NCI-H510A (cell line): ENCODE measurements at places on chromosomes 4 and X.

DNA sequence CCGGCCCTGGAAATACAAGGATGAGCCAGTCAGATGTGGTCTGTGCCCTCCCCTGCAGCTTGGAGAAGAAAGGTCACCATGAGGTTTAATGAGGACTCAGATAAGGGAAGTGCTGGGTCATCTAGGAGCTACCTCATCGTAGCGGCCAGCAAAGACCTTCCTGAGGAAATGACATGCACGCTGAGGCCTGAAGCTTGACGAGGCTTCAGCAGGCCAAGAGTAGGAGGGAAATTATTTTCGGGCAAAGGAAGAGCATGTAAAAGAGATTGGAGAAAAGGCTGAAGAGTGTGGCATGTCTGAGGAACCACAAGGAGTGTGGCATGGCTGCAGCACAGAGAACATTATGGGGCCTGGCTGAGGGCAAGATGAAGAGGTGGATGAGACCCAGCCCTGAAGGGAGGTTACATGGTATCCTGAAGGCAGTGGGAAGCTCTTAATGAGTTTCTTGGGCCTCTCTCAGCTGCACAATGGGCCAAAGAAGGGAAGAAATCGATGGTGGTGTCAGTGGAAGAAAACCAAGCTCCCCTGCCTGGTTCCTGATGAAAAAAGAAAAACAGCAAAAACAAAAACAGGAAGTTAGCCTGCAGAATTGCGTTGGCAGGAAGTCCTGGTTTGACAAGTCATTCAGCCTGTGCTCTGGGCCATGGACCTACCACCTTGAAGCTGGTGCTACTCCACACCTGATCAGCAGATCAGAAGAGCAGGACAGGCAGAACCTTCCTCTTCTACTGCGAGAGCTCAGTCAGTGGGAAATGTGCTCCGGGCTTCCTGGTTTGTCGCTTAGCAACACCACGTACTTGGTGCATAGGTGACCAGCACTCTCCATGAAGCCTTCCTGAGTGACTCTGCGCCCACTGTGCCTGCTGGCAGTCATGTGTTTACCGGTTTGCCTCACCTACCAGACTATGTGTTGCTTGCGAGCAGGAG lies 134.5 kb upstream of the KLF3 start:
- peak; percentile 59 for DNase-seq

DNA sequence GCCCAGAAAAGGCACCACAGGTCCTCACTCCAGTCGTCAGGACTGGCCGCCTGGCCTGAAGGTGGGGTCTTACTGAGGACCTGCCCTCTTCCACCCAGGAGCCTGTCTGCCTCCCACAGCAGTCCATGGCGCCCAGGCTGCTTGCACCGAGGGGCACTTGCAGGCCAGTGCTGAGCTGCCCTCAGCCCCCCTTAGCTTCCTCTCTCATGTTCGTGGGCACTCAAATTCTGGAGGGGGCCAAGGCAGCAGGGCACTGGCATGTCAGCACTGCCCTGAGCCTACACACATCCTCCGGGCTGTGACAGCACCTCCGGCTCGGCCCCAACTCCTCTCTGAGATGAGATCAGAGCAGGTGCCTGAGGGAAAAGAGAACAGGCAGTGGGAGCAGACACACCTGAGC lies 27.2 kb upstream of the ZBTB33 start:
- no peak for DNase-seq

GRCh38 chr4:150355858-150356455 lies 226.0 kb upstream of the MAB21L2 start:
- no peak for DNase-seq

DNA sequence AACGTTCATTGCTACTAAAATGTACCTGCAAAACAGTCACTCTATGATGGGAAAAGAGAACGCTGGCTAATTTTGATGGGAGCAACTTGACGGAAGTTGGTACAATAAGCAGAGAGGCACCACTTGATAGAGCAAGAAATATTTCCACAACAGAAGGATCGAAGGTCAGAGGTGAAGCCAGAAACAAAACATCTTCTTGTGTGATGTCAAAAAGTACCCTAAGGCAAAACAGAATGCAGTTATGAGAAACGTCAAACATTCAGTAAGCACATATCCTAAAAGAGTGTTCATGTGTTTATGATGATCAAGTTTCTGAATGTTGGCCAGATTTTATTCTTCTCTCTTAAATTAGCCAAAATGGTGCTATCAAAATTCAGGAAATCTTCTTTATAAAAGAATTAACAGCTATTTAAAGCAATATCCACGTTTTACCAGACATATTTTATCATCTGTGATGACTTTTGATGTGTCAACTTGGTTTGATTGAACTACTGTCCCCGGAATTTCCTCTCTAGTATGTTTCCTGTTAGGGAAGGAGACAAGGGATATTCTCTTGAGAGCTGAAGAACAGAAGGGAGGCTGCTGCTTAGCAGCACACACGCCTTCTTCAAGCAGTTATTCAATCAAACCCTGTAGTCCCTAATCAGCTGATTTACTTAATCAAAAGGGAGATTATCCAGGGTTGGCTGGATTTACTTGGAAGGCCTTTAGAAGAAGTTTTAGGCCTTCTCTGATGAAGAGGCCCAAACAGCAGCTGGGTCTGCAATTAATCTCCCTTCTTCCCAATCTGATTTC lies 15.7 kb downstream of the AASDH start:
- no peak for DNase-seq

DNA sequence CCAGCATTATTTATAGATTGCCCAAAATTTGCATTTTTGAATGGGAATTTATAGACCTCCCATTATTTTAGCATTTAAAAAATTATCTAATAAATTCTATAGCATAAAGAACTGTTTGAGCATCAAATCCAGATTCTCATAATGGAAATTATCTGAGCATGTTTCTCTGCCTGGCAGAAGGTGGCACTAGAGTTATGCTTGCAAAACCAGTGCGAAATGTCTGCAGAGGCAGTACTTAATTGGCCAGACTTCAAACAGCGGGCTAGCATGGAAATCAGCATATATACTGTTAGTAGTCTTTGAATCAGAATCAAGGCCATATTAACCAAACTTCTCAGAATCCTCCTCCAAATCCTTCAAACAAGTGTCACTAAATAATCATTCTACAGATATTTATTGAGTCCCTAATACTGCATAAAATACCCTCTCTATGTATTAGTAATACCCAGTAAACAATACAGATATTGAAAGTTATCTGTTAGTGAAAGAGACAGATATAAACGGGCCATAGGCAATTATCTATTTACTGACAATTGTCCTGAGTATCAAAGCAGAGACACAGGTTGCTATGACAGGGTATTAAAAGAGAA lies 78.7 kb upstream of the DCLK2 start:
- no peak for DNase-seq

DNA sequence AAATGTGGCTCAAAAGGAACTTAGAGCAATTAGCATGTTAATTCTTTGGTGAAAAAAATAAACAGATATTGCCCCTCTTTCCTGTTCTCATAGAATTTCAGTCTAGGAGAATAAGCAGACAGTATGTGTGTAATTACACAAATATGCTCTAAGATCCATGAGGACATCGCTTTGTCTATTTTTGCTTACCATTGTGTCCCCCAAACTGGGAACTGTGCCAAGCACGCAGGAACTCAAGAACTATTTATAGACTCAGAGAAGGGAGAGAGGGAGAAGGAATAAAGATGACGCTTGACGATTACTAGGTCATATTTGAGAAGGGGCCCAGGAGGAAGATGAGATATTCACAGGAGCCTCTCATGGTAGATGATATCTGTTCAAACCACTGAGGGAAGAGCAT lies 692.6 kb downstream of the RAB28 start:
- DNase-seq = no peak

DNA sequence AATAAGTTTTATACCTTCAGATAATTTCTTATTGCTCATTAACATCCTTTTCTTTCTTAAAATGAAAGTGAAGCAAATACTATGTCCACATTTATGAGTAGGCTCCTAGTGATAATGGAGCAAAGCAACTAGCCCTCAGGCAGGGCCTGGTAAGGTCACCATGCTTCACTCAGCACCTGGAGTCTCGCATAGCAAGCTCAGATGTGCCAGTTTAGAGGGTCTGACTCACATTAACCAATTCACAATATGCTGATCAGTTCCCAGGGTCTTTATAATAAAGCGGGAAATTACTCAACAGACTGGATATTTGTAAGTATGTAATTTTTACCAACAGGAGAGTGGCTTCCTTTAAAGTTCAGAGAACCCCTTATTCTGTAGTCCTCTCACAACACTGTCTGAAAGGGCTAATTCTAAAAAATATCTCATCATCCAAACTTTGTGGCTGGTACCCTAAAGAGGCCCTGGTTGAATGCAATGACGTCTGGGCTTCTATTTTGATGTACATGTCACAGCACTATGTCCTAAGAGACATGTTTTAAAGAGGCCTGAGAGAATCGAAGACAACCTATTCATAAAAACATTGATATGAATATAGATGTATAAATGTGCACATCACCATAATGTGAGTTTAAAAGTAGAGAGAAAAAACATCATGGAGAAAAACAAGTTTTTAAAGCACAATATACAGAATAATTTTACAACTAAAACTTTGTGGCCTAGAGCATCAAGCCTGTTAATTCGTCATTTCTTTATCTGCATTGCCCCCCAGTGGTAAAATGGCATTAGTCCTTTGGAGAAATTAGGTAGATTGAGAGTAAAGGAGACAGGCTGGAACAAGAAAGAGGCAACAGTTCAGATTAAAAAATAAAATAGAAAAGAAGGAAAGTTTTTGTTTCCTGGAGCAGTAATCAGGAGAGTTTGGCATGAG lies 44.3 kb downstream of the IL21 start:
- no peak for DNase-seq

- no peak for DNase-seq
Observed at GRCh38 chr4:123889507-123889906, 492.9 kb downstream of the SPRY1 start.

GRCh38 chr4:23788460-23788859 lies 101.4 kb downstream of the PPARGC1A start:
- DNase-seq = no peak

DNA sequence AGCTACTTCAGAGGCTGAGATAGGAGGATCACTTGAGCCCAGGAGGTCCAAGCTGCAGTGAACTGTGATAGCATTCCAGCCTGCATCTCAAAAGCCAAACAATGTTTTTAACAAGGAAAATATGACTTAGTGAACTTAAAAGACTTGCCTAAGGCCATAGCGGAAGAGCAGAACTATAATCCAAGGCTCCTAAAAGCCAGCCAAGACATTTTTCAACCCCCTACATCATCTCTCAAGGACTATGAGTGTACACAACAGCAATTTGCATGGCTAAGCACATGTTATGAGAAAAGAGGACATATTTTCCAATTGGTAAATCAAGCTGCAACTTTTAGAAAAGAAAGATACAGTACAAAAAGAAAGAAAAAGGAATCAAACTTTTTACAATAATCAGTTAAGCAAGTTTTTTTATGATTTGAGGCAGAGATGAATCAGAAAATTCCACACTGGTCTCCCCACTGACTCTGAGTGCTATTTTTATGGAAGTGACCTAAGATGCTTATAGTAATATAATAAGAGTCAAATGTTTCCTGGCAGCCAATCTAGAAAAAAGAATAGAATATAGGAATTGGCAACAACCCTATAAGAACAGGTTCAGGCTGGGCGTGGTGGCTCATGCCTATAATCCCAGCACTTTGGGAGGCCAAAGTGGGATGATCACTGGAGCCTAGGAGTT lies 9.8 kb upstream of the ACOT9 start:
- no peak for DNase-seq

- DNase-seq = no peak
Observed at GRCh38 chr4:32735856-32736590, 2015.9 kb downstream of the PCDH7 start.

GRCh38 chr4:55214172-55214571 lies 88.8 kb upstream of the KDR start:
- DNase-seq = no peak

DNA sequence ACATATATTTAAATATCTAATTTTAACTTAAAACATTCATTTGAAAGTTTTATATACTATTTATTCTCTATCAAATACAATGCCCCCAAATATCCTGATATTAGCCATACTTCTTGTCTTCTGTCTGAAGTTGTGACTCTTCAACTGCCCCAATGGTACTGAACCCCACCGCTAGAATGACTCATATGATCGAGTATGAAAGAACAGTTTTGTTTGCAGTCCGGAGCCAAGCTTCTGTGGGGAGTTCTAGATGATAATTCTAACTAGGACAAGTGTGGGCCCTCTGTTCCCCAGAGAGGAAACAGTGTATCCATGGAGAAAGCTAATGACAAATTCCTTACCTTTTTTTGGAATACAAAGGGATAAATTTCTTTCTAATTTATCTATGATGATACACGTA lies 24.7 kb upstream of the CT47A1 start:
- no peak for DNase-seq

GRCh38 chrX:136195247-136195646 lies 47.9 kb downstream of the FHL1 start:
- DNase-seq = no peak

DNA sequence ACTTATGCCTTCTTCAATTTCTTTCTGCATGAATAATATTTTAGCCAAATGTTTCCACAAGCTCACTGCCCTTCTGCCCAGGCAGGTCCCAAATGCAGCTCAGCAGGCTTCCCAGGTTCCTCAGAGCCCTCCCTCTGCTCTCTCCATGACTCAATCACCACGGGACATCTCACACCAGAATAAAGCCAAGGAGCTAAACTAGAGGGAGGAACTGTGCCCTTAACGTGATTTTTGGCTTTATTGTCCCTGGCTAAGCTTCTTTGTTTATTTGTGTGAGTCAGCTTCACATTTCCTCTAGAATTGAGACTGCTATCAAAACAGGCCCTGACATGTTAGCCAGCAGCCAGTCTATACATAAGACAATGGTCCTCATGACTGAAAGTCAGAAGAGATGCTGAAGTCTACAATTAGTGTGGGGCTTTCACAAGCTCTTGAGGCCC lies 186.4 kb upstream of the GALNT7 start:
- no peak for DNase-seq

GRCh38 chr4:98657531-98658286 lies 702 bp downstream of the TSPAN5 start:
- peak; percentile 38 for DNase-seq

- no peak for DNase-seq
Observed at GRCh38 chr4:87589531-87589930, 18.8 kb upstream of the DSPP start.

GRCh38 chr4:1344696-1345095 lies 2.3 kb upstream of the UVSSA start:
- no peak for DNase-seq

DNA sequence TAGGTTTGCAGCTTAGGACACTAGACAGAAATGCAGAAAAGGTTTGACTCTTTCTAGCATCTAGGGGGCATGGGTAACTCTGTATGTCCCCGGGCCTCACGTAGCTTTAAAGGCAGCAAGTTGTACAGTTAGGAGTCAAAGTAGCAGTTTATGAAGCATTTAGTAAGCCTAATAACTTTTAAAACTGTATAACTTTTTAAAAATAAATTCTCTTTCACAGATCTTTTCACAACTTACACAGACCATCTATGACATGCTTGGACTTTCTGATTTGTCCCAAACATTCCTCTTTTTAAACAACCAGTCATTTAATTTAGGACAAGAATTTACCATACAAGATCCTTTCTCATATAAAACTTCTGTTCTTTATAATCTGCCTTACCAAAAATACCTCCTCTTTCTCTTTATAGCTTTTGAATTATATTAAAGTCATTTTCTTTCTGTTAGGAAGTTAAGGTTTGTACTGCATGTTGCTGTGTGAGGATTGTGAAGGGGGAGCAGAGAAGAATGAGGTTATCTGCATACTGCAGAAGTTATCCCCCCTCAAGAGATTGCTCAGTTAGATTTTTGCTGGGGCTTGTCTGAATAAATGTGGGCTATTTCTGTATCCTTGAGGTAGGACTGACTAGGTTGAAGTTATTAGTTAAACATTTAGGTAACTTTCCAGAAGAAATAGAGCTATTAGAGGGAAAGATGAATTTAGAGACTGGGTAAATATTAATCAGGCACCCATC lies 94.3 kb downstream of the CPE start:
- no peak for DNase-seq

- DNase-seq = no peak
Observed at GRCh38 chrX:47226531-47227333, 6.1 kb upstream of the USP11 start.
